ENCODE measurements at places on chromosomes 4 and X.

DNA sequence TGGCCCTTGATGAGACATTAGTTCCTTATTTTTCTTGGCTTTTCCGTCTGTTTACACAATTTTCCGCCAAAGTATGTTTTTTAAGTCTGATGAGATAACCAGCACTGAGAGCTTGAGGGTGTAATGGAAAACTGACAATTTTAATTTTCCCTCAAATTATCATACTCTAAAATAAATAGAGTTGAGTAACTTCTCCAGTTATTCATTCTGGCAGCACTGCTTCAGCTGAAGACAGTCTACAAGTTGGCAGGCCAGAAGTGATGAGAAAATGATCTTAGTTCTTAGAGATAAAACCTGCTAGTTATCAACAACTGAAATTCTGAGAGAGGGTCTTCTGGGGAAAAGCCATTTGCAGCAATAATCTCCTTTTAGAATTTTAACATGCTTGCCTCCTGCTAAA lies 241.6 kb upstream of the TET2 start:
- DNase-seq = no peak

GRCh38 chr4:4868040-4868757 lies 8.7 kb downstream of the MSX1 start:
- DNase-seq = no peak

DNA sequence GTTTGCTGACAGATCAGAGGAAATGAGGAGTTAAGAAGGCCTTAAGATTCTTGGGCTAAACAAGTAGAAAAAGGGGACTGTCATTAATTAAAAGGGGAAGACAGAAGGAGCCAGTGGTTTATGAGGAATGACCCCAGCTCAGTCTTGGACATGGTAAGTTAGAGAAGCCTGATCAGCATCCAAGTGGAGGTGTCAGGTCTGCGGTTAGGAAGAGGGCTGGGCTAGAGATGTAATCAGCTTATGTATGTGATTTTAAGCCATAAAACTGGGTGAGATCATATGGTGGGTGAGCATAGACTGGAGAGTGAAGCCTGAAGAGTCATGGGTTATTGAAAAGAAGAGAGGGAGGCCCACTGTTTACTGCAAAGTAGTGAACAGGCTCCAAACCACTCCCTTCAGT lies 246.1 kb downstream of the NR3C2 start:
- DNase-seq = no peak

GRCh38 chr4:152106781-152107321 lies 346.0 kb upstream of the GATB start:
- no peak for DNase-seq

- no peak for DNase-seq
These were observed 645.8 kb upstream of the ATOH1 start for GRCh38 chr4:93182722-93183121.

DNA sequence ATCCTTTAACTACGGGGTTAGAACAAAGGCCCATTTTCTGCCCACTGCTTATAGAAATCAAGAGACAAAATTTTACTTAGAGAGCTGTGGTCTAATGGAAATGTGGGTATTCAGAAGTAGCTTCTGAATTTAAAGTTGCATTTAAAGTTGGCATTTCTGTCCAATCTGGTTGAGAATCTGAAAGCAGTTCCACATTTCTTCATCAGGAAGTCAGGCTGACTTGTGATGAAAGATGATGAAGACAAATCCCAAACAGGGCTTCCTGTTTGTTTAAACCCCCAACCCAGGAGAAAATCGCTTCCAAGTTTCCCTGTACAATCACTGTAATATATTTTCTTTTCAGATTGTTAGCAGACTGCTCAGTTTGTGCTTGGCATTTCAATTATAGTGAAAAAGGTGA lies 345.3 kb downstream of the SPRY1 start:
- no peak for DNase-seq

GRCh38 chr4:38129460-38130227 lies 169.4 kb downstream of the PTTG2 start:
- DNase-seq = no peak

GRCh38 chr4:85018983-85019382 lies 52.5 kb upstream of the WDFY3 start:
- DNase-seq = no peak

DNA sequence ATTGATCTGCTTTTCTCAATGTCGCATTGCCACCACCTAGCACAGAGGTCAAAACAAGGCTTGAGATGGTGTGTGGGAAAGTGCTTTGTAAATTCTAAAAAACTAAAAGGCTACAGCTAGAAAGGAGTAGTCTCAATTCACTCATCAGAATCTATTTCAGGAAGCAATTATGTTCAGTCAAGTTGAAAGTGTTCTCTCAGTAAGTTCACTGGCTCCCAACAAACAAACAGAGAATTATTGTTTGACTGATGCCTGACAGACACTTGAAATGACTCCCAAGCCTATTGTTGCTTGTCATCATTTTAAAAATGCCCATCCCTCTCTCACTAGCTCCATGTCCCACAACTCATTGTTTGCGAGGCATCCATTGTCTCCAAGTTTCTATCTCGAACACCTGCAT lies 419.6 kb upstream of the CPEB2 start:
- DNase-seq = no peak

GRCh38 chr4:99008051-99008450 lies 12.5 kb downstream of the METAP1 start:
- DNase-seq = no peak

DNA sequence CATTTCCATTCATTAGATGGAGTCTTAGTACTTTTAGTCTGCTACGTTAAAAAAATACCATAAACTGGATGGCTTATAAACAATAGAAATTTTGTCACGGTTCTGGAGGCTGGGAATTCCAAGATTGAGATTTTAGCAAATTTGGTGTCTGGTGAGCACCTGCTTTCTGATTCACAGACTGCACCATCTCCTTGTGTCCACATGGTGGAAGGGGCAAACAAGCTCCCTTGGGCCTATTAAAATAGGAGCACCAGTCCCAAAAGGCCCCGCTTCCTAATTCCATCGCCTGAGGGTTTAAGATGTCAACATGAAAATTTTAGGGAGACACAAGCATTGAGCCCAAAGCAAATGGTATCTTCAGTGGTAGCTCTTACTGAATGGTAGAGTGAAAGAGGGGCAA lies 120.5 kb upstream of the MAP9 start:
- no peak for DNase-seq

DNA sequence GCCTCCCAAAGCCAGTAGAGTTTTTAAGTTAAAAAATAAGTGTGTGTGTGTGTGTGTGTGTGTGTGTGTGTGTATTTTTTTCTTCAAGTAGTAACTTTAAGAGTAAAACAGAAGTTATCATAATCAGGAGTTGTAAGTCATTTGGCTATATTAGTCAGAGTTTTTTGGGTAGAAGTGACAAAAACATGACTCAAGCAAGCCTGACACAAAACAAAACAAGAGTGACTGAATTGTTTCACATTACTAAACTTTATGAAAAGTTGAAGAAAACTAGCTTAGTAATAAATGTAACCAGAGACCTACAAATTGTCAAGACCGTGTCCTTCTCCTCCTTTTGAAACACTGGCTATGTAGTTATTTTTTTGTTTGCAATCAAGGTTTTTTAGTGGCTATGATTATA lies 738.0 kb upstream of the PITX2 start:
- no peak for DNase-seq

DNA sequence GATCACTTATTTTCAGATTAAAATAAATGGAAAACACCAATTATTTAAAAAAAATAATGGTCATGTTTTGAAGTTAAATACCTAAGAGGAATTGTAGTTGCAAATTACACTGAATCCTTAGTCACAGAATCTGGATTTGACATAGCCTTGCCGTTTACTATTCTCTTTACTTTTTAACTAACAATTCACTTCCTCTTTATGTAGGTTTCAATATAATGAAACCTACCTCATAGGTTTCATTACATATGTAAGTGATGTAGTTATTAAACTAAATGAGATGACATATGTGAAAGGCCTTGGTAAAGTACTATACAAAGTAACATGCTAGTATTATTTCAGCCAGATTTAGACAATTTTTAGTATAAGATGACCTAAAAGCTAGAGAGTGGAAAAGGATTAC lies 6.5 kb downstream of the SPP1 start:
- no peak for DNase-seq

GRCh38 chr4:95263391-95263790 lies 285.4 kb downstream of the UNC5C start:
- no peak for DNase-seq

DNA sequence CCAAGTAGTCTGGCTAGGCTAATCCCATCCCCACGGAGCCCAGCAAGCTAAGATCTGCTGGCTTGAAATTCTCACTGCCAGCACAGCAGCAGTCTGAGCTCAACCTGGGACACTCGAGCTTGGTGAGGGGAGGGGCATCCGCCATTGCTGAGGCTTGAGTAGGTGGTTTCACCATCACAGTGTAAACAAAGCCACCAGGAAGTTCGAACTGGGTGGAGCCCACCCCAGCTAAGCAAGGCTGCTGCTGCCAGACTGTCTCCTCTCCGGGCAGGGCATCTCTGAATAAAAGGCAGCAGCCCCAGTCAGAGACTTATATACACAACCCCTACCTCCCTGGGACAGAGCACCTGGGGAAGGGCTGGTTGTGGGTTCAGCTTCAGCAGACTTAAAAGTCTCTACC lies 639.6 kb downstream of the IQCM start:
- DNase-seq = no peak
